ENCODE measurements at places on chromosomes 7 and 10. TPM values are rescaled to one million over a fixed set of nuclear protein-coding genes. Genes with fewer than 3 reads are reported as not detected.

DNA sequence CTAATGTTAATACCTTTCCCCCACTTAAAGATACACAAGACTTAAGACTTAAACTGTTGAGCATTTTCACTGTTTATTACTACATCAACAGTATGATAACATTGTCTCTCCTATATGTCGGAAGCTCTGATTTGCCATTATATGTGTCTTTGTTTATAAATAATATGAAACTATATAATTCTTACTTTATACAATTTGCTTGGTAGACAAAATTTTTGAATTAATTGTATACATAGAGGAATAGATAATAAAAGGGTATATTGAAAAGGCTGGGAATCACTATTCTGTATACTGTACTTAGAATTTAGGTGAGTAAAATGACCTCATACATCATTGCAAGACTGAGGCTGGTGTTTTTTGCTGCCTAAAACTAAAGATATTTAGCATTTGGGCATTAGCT lies 82.1 kb upstream of the HDAC9 start:
- no peak for DNase-seq

DNA sequence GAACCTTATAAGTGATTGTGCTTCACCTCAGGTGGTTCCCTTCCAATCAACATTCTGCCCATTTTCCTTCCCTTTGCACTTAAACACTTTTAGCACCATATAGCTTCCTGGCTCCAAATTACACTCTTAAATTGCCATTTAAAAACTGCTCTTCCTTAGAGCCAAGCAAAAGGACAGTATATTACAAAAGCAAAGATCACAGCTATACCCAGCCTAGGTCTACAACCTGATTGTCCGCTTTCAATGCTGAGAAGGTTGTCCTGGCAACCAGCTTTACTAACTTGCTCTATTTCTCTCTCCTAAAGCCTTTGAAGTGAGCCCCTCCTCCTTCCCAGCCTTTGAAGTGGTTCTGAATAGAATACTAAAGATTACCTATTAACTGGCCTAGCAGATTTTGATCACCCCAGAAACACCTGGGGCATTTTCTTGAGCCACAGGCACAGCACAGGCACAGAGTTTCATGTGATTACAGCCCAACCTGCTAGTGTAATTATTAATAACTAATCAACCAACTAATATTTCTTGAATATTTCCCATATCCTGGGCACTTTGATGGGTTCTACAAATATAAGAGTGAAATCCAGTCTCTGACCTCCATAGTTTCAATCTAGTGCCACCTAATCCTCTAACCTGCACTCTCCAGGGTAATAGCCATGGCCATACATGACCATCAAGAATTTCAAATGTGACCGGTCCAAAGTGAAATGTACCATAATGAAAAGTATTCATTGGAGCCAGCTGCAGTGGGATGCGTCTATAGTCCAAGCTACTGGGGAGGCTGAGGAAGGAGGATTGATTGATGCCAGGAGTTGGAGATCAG lies 63.6 kb upstream of the TRIM24 start:
- DNase-seq = peak; percentile 19

TUBAL3 gene
- polyA plus RNA-seq = 0.37 TPM

ACTR1A gene
- polyA plus RNA-seq = 86.1 TPM

VWDE gene
- 0.59 TPM for polyA plus RNA-seq

DNA sequence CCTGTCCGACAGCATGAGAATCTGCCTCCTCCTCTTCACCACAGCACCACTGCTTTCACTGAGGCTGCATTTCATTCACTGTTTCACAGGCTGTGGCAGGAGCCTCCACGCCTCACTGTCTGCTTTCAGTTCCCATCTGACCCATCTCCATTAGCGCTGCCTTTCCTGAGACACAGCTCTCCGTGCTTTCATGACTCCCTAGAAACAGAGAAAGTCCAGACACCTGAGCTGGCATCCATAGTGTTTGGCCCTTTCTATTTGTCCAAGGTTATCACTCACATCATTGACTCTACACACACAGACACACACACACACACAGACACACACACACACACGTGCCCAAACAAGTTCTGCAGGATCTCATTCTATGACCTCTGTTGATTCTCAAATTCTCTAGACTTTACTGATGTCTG lies 5.2 kb downstream of the LGI1 start:
- no peak for DNase-seq

GRCh38 chr10:30671026-30671616 lies 41.6 kb upstream of the LYZL2 start:
- DNase-seq = peak; percentile 33

HOGA1 gene
- 3.5 TPM for polyA plus RNA-seq

GRCh38 chr7:116138202-116138801 lies 72.0 kb upstream of the TES start:
- peak; percentile 72 for DNase-seq

DNA sequence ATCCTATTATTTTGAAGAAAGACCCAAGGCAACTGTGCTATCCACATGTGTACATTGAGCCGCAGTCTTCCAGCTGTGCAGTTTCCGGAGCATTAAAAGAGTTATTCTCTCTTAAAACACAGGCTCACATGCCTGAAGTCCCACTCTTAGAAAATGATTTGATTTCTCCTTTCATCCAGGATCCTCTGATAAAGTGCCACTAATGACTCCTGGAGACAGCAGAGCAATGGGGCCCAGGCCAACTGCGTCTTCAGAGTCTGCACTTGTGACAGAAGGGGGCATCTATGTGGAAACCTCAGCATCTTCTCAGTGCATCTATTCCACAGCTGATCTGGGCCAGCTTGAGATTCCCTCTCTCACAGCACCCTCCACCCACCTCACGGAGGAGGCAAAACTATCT lies 482.1 kb upstream of the AKR1E2 start:
- DNase-seq = no peak

PDAP1 gene
- 343 TPM for polyA plus RNA-seq

DNA sequence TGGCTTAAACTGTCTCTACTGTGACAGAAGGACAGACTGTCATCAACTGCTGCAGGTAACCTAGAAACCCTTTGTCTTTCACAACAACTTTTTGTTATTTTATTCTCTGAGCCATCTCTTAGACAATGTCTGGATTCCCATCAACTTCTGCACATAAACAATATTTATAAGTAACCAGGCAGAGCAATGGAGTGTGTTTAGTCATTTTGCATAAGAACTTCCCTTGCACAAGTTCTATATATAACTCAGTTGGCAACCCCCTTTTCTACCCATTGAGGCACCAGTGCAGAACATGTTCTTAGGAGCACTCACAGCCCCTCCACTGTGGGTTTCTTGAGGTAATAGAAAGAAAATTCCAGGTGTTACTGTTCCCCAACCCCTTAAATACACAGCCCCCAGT lies 65.0 kb upstream of the IL6 start:
- no peak for DNase-seq

DNA sequence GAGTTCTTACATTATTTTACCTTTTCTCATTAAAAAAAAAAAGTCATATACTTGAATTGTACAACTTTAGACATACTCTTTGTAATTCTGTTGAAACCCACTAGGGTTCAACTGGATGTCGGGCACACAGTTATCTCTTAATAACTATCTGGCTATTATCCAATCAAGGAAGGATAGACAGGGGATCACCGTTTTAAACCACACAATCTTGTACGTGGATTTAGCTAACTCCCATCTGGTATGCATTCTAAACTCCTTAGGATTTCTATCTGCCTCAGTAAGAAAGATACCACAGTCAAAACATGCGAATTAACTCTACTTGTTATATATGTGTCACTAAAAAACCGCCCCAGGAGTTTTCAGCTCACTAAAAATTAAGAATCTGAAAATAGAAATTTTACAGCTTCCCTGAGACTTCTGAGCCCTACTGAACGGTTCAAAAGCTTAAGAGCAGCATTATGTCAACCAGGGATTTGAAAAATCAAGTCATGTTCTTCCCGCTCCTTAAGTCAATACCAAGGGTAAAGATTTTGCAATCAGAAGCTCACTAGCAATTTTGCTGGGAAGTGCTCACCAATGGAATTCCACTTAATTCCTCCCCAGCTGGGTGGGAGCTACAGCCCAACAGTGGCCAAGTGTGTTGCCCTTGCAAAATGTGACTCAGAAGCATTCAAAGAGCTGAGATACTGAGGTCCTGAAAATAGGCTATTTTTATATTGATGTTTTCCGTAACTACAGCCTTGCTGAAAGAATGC lies 267.0 kb downstream of the FRMD4A start:
- no peak for DNase-seq

DNA sequence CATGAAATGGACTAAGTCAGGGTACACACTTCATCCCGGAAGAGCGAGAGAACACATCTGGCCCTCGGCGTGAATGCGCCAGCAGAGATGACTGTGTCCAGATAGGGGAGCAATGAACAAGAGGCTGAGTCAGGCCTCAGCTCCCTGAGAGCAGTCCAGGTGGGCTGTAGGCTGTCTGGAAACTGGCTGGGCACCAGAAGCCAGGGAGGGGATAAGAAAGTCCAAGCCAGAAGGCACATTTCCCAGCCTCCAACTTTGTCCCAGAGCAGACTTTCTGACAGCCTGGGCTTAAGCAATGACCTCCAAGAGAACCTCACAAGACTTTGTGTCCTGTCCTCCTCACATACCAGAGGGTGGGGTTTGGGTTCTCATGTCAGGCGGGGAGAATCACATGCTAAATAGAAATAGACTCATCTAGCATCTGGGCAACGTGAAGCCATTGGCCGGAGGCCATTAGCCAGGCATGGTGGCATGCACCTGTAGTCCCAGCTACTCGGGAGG lies 157.2 kb downstream of the ARHGAP12 start:
- no peak for DNase-seq

EVX1 gene
- polyA plus RNA-seq = 0.08 TPM

DNA sequence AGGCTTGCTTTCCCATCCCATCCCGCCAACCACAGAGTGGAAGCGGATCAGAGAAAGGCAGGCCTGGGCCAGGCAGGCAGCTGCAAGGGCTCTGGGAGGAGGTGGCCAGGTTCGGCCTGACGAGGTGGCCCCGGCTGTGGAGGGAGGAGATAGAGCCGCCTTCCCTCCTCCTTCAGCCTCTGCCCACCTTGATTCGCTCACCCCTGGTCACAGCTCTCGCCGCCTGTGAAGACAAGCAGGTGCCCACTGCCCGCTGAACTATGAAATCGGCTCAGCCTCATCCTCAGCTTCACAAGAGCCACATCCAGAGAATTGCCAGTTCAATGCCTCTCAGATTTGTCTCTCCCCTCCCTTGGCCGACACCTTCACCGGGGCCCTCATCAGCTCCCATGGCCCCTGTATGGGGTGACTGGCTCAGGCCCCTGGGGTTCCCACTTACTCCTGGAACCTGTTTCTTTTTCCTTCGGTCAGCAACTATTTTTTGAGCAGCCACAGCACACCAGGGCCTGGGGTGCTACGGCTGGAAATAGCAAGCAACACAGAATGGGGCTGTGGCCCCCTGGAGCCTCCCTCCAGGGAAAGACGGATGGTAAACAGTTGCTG lies 80.0 kb upstream of the CHST15 start:
- DNase-seq = no peak

DNA sequence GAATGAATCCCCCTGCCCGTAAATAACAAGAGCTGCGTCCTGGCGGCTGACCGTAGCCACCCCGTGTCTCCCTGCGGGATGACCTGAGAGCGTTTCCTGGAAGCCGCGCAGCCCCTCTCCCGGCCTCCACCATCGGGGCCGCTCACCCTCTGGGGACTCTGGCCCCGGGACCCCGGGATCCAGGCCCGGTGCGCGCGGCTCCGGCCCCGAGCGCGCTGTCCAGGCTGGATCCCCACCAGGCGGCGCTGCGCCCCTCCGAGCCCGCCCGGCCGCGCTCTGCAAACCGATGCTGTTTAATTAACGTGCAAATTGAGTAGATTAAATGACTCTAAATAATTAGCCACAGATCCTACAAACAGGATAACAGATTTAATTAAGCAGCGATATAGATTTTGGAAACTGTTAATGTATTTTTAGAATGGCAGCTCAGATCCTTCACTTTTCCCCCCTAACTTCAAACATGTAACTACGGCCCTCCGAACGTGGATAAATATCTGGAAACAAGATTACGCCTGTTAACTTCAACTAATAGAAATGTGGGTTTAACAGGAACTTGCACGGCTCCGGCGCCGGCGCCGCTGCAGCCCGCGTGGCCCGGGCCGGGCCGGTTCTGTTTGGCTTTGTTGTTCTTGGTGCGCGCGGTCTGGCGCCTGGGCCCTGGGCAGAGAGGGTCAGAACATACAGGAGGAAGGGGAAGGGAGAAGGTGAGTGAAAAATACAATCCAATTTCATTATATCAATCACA lies 7.1 kb upstream of the UNCX start:
- DNase-seq = no peak

- DNase-seq = no peak
These were observed 264.5 kb downstream of the CELF2 start for GRCh38 chr10:11282156-11282555.

DNA sequence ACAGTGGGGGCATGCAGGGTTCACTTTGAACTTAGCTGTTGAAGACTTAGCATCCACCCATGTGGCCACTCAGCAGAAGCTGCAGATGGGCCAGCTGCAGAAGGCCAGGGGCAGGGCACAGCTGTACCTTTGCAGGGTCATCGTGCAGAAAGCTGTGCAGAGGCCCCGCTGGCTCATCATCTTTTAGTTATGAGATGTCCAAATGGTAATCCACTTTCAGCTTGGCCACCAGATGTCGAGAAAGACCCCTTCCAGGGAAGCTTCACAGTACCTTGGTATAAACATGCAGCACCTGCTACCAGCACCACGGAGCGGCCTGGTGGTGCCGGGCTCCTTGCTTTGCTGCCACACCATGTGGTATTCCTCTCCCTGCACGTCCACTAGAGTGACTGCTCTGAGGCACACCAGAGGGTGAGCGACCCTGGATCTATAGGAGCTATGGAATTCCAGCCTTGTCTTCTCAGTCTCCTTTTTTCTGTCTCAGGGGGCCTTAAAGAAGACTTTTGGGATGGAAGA lies 74.2 kb upstream of the LAMB4 start:
- DNase-seq = no peak

DNA sequence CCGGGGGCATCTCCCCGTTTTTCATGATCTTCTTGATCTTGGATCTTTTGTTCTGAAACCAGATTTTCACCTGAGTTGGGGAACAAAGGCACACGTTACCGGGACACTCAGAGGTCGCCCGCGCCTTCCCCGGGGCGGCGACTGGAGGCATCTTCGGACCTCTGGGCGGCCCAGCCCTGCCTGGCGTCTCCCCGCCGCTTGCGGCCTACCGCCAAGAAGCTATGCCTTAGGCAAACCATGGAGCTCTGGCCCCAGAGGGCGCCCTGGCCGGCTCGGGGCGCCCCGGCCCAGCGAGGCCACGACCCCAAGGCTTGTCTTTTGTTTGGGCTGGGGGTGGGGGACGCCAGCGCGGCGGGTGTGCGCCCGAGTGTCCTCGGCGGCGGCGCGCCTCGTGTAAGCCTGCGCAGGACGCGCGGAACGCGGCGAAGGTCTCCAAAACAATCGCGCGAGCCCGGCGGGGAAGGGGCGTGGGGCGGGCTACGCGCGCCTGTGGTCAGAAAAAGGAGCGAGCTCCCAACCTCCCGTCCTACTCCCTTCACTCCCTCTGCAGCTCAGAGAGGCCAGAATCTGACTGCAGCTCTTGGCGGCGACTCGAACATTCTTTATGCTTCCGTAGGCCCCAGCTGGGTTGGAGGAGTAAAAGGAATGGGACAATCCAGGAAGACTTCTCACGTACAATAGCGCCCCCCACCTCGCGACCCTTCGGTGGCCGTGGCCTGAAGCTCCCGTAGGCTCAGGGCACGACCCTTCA lies 3.5 kb downstream of the DLX5 start:
- no peak for DNase-seq

MGMT gene
- polyA plus RNA-seq = 4.3 TPM

GRCh38 chr7:139679731-139680594 lies 97.8 kb downstream of the HIPK2 start:
- DNase-seq = peak; percentile 87

GRCh38 chr10:125779403-125780327 lies 4.0 kb upstream of the MMP21 start:
- no peak for DNase-seq

TCERG1L gene
- polyA plus RNA-seq = not detected

All from A549 (cell line).